ENCODE measurements at places on chromosomes 1 and 21. TPM values are rescaled to one million over a fixed set of nuclear protein-coding genes. Genes with fewer than 3 reads are reported as not detected.

VPS72 gene
- total RNA-seq = 26.6 TPM

PLA2G2D gene
- not detected for total RNA-seq

GRCh38 chr1:153533689-153534201, 2.0 kb downstream of the S100A6 start:
- DNase-seq = peak; percentile 54

DNA sequence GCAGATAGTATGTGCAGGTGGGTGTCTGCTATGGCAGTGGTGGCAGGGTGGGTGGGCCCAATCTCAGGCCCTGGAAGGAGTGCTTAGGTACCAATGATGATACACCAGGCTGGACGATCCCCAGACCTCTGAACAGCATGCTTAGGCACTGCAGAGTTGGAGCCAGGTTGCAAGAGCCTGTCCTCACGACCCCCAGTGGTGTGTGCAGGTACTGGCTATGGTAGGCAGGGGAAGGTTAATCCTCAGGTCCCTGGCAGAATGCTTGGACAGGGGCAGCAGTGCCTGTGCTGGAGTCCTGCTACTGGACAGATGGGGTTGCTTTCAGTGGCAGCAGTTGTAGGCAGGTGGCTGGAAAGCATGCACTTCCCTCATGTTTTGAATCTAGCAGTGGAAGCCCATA, 100.5 kb upstream of the NEK7 start:
- DNase-seq = no peak

- peak; percentile 45 for DNase-seq
These were observed 3.0 kb upstream of the FBLIM1 start for GRCh38 chr1:15755646-15756040.

DNA sequence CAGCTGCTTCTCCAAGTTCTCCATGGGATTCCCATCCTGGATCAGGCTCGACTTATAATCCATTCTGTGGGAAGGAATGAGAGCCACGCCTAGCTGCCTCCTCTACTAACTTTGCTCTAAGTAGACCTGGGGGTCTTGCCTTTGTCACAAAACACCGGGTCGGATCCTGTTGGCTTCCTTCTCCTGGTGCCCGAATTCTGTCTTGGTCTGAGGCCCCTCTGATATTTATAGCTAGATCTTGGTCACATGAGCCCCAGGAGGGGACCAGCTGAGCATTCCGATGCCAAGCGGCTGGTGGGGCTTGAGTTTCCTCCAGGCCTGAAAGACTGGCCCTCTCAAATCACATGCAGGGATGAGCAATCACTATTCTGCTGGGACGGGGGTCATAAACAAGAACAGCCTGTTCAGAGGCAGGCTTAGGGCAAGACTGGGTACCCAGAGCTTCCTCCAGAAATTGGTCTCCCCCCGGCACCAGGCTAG, at the start of gene TRIM63:
Gene TRIM63 (minus strand): TSS at position 199 of the 480 bp plus-strand sequence. CDS start 136 bp downstream, at position 63.
- no peak for DNase-seq

GRCh38 chr21:42117229-42117966, 46.3 kb downstream of the UMODL1 start:
- peak; percentile 87 for DNase-seq

DNA sequence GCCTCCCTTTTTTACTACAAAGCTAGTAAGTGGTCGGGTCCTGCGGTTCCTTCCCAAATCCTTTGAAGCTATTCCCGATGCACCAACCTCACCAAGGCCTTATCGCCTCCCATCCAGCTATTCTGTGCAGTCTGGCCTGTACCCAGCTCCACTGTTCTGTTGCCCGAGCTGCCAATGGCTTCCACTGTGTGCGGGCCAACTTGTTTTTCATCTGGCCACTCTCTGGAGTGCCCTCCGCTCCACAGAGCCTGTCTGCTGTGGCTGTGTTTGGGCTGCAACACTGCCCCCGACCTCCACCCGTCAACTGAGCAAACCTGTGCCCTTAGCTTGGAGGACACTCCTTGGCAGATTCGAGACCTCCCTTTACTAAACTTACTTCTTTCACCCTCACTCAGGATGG, 125.0 kb downstream of the KIAA0319L start:
- DNase-seq = no peak

All from transverse colon (tissue), 4 donors.